CD4-positive, alpha-beta T cell treated with Interleukin-2 at 100 ng/mL for 4 hours (primary cell): ENCODE measurements at places on chromosomes 7 and 10.

GRCh38 chr7:106766551-106766950, 98.5 kb upstream of the PIK3CG start:
- DNase-seq: no peak

DNA sequence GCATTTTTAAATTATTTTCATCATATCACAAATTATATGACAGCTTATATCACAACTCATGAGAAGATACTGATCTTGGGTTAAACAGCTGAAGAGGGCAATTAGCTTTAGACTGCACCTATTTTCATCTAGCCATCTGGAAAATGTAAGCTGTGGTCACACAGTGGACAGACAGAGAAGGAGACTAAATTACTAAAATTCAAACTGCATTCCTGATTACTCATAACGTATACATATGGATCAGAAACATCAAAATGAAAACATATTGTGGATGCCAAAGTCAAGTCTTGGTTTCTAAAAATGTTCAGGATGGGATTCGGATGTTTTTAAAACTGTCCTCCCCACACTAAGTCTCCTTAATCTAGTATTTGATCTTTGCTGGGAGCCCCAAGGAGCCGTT, 6.6 kb downstream of the BBIP1 start:
- DNase-seq: no peak

GRCh38 chr7:74022507-74022906, 5.5 kb upstream of the ELN start:
- no peak for DNase-seq

DNA sequence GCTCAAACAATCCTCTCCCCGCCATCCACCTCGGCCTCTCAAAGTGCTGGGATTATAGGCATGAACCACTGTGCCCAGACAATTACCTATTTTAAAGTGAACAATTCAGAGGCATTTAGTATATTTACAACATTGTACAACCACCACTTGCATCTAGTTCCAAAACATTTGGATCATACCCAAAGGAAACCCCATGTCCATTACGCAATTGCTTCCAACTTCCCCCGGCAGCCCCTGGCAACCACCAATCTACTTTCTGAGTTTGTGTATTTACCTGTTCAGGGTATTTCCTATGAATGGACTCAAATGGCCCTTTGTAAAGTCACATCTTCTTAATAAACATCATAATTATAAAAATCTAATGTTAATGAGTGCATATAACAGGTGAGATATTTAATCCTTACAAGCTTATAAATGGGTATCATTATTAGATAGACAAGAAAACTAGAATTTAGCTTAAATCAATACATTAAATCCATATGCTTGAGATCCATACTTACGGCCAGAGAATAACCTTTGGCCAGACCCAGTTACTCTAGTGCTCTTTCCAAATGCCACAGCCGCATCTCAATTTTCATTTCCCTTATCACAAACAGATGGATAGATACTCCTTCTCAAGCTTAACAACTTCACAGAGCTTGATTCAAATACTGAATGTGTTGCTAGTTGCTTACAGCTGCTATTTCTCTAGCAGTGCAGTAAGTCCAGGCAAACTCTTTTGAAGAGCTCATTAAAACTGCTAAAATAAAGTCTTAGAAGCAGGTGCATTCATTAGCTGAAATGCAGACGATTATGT, 133.4 kb upstream of the MKLN1 start:
- no peak for DNase-seq

GRCh38 chr10:130498042-130498441, 361.9 kb downstream of the GLRX3 start:
- DNase-seq: no peak

DNA sequence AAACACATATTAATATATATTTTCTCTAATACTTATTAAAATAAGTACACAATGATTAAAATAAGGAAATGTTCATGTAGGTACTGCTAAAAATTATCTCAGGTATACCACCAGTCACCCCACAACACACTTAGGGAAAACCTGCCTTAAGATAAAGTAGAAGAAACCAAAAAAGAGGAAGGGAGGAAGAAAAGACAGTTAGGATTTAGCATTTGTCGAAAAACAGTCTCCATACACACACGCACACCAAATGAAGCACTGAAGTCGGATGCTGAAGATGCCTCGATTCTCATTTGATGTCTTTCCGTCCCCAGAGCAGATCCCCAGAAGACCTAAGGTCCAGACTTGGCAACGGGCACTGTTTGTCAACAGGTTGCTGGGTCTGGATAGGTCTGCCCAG, 30.0 kb upstream of the ARID5B start:
- DNase-seq: no peak

GRCh38 chr10:51244748-51245490, 170.6 kb downstream of the PRKG1 start:
- DNase-seq: no peak

- no peak for DNase-seq
Measured at GRCh38 chr7:98276241-98276761, 5.2 kb upstream of the BRI3 start.

GRCh38 chr7:128053023-128053422, 21.8 kb upstream of the LRRC4 start:
- no peak for DNase-seq

GRCh38 chr7:78677391-78677790, 776.1 kb downstream of the MAGI2 start:
- no peak for DNase-seq

DNA sequence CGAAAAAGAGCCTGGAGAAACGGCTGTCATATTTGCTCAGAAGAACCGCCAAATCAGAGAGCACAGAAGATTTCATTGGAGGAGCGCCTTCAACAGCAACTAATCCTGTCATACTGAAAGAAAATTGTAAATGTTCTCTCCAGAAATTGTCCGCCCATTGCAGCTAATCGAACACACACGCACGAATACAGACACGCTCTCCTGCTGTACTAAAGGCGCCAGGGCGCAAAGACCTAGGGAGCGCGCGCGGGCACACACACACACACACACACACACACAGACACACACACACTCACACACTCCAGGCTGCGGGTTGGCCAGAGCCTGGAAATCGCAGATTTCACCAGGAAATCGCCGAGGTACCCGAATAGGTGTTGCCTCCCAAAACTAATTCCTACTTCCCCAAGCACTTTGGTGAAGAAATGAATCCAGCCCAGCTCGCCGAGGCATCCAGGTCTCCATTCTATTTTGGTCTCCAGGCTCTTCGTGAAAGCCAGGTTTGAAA, at the start of gene CHRM2:
Gene CHRM2, plus strand, starts transcription at position 157 of the 505 bp plus-strand sequence. CDS start 146,214 bp downstream, outside the sequence.
- no peak for DNase-seq

DNA sequence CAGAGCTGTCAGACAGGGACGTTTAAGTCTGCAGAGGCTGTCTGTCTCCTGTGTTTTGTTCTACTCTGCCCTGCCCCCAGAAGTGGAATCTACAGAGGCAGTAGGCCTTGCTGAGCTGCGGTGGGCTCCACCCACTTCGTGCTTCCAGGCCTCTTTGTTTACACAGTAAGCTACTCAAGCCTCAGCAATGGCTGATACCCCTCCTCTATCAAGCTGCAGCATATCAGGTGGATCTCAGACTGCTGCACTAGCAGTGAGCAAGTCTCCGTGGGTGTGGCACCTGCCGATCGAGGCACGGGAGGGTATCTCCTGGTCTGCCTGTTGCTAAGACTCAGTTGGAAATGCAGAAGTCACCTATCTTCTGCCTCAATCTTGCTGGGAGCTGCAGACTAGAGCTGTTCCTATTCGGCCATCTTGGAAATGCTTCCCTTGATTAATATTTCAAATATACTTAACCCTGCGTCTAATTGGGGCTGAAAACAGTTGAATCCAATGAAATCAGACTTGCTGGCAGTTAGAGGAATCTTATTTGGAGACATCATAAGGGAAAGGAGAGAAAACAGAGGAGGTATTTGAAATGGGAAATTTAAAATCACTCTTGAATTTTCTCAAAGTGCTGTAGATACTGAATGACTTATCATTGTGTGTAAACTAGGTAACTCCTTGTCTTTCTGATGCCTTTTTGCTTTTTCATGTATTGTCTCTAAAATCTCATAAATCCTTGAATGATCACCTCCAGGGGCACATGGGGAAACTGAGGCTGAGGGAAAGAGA, 13.8 kb upstream of the CYP3A5 start:
- no peak for DNase-seq

- no peak for DNase-seq
Measured at GRCh38 chr7:87140271-87140748, 11.9 kb upstream of the DMTF1 start.

DNA sequence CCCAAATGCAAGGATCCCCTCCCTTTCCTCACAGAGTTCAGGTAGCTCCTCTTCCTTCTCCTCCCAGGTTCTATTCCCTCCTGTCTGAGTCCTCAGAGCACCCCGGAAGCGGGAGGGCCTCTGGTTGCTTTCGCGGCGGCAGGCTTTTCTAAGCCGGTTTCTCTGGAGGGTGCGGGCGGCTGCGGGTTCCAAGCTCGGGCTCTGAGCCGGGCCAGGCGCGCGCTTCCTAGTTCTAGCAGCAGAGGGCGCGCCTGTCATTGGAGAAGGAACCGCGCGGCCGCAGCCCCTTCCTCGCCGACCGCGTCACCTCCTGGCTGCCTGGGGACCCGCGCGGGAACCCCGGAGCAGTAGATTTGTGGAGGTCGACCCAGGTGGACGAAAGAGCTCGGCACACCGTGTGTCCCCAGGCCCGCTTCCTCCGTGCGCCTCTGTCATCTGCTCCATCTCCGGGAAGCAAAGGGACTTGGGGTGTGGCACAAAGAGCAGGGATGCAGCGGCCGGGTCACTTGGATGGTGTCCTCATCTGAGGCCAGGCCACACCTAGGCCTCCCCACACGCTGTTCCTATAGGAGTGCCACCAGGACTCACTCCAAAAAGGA, 389.0 kb upstream of the PODXL start:
- DNase-seq: no peak

GRCh38 chr7:41832941-41833340, 130.1 kb upstream of the INHBA start:
- DNase-seq: no peak

DNA sequence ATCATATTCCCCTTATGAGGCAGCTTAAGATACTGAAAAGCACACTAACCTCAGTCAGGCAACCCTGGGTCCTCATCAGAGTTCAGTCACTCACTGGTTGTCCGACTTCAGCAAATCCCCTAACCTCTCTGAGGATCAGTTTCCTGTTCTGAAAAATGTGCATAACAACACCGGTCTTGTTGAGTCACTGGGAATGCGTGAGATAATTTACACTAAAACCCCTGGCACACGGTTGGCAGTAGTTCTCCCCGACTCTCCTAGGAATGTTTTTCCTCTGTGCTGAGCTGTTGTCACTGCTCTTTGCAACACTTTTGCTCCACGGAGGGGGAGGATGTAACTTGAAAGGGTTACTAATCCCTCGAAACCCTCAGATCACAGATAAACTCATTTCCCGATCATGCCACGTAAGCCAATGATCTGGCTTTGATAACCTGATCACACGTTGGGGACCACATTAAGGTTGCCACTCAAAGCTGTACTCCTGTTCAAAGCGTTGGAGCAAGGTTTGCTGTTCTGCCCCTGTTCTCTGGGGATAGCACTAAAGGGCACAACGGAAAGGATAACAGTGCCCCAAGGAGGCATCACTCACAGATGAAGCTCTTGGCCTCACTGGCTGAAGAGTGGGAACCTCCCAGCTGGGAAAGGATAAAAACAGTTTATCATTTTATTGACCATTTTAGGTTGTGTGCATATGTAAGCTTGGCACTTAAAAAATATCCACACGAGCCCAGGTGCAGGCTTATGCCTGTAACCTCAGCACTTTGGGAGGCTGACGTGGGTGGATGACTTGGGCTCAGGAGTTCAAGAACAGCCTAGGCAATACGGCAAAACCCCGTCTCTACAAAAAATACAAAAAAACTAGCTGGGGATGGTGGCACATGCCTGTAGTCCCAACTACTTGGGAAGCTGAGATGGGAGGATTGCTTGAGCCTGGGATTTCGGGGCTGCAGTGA, 5.0 kb upstream of the RBM17 start:
- peak; percentile 63 for DNase-seq

DNA sequence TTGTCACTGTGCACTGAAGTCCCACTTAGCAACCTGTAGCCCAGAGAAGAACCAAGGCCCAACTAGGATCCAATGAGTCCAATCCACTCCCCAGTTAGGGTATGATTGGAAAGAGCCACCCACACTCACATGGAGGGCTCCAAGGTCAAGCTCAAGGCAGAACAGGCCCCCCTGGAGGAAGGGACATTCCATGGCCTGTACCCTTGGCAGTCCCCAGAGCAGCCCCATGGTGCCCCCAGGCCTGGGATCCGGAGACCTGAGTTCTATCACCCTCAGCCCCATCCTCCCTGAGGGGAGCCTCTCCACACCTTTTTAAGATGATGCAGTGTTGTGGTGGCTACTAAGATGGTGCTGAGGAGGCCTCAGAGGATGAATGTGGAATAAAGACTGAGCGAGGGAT, 231.4 kb downstream of the GRID1 start:
- DNase-seq: no peak
